ENCODE measurements at places on chromosomes 1 and 21. TPM values are rescaled to one million over a fixed set of nuclear protein-coding genes. Genes with fewer than 3 reads are reported as not detected.

Gene ICOSLG
- total RNA-seq: 1.1 TPM

Gene CLCA1
- not detected for total RNA-seq

Gene STRIP1
- total RNA-seq: 19.1 TPM

Gene C1orf115
- 19.8 TPM for total RNA-seq

Gene CACYBP
- total RNA-seq: 59.7 TPM

Data from right atrium auricular region (tissue), 2 donors.